Suprapubic skin (tissue), 4 donors: ENCODE measurements at places on chromosomes 3 and 15.

DNA sequence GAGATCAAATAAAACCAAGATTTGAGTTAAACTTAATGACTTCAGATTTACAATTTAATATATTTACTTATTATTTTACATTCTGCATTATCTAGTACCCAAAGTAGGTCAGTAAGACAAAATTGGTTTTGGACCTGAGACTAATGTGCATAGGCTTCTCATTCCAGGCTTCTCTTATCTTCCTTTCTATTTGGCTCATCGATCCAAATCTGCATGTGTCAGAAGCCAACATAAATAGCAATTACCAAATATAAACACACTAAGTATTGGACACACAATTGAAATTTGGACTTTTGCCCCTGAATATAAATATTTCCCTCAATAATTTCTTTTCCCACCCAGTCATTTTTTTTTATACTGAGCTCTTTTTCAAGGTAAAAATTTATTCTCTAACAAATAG lies 290.6 kb upstream of the ARHGEF26 start:
- DNase-seq = no peak

DNA sequence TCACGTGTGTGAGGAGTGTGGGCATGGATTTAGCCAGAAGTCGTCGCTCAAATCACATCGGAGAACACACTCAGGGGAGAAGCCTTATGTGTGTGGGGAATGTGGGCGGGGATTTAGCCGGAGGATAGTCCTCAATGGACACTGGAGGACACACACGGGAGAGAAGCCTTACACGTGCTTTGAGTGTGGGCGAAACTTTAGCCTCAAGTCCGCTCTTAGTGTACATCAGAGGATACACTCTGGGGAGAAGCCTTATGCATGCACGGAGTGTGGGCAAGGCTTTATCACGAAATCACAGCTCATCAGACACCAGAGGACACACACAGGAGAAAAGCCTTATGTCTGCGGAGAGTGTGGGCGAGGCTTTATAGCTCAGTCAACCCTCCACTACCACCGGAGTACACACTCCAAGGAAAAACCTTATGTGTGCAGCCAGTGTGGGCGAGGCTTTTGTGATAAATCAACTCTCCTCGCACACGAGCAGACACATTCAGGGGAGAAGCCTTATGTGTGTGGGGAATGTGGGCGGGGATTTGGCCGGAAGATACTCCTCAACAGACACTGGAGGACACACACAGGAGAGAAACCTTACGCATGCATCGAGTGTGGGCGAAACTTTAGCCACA lies 28.1 kb downstream of the ZNF589 start:
- no peak for DNase-seq

DNA sequence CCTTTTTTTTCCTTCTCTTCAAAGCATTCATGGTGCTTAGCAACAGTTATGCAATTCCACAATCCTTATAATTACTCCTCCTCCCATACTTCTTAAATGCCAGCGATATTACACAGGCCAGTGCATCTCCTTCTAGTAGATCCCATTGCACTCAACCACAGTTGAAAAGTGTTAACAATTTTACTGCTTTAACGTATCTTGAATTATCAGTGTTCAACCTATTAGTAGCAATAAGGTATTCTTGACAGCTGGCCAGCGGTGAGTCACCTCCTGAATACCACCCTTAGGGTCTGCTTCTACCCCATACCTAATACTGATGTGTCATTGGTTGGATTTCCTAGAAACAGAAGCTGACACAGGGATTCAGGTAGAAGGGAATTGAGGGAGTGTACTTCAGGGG lies 24.0 kb upstream of the TEX9 start:
- no peak for DNase-seq

- no peak for DNase-seq
These were observed 59.4 kb upstream of the ATP2C1 start for GRCh38 chr3:130834476-130834875.

DNA sequence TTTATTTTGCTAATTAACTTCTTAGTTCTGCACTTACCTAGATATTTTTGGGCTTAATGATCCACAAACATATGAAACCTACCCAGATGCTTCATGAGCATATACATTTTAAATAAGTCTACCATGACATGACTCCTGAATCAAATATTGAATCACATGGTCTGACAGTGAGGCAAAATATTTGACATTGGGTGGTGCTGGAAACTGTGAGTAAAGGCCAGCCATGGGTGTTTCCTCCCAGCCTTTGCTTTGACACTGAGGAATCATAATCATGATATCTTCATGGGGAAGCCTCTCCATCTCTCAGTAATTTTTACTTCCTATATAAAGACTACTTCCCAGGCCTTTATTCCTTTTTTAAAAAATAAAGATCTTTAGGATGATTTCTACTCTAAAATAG lies 22.8 kb upstream of the SSR3 start:
- no peak for DNase-seq

- no peak for DNase-seq
These were observed 21.4 kb downstream of the SECISBP2L start for GRCh38 chr15:49024840-49025239.

- no peak for DNase-seq
These were observed 15.4 kb downstream of the CDV3 start for GRCh38 chr3:133588784-133589465.

DNA sequence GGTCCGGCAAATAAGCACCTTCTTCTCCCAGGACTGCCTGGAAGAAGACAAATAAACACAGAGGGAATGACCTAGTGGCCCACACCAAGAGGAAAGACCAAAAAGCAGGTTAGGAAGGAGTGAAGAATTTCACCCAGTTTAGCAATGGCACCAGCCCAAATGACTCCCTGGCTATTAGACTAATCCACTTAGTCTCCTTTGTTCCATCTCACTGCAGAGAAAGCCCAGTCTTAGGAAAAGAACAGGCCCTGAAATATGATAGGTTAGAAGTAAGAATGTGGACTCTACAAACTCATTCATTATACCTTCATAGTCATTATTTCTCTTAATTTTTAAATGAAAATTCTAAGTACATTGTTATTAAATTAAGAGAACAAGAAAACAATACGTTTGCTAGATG lies 23.2 kb downstream of the SERPINI2 start:
- DNase-seq = no peak

- peak; percentile 82 for DNase-seq
These were observed at the start of gene DIS3L for GRCh38 chr15:66293419-66294156. TSS of gene DIS3L (plus strand) at chr15:66293568. CDS start at chr15:66293597, 29 bp downstream.

GRCh38 chr3:119831941-119832371 lies 50.1 kb downstream of the NR1I2 start:
- no peak for DNase-seq

DNA sequence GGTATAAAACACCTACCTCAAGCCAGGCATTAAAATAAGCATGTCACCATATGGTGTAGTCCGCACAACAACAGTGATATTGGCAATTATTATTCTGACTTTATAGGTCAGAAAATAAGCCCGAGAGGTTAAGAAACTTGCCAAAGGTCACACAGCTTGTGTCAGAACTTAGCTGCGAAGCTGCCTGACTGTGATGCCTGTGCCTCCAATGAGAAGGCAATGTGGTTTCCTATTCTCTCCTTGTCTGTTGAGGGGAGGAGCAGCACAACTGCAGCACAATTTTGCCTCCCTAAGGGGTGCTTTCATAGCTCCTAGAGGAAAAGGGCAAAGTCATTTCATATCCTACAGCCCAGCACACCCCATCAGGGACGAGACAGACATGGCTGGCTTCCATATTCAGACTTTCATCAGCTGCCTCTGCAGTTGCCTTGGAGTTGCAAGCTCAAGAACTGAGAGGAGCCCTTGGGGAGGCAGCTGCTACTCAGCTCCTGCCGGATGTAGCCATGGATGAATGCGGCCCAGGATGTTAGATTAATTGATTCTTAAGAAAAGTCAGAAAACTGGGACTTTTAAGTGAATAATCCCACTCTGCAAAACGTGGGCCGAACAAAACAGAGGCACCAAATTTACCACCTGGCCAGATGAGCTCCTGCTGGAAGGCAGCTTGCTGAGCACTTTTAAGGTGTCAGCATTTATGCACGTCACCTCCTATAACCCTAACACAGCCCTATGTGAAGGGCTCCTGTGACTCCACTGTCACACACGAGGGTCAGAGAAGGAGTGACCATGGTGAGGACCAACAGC lies 38.5 kb downstream of the MYO5C start:
- DNase-seq = no peak

DNA sequence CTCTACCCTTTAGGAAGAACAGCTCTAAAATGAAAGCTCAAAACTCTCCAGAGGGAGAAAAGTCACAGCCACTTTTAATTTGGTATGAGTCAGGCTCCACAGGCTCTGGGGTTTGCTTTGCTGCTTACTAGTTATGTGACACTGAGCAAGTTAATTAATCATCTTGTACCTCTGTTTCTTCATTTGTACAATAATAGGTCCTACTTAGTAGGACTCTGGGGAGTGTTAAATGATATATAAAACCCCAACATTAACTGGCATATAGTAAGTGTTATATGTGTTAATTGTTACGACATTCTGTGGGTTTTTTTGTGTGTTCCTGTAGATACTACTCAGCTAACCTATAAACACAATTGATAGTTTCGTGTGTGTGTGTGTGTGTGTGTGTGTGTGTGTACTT lies 6.6 kb downstream of the ACKR2 start:
- no peak for DNase-seq

DNA sequence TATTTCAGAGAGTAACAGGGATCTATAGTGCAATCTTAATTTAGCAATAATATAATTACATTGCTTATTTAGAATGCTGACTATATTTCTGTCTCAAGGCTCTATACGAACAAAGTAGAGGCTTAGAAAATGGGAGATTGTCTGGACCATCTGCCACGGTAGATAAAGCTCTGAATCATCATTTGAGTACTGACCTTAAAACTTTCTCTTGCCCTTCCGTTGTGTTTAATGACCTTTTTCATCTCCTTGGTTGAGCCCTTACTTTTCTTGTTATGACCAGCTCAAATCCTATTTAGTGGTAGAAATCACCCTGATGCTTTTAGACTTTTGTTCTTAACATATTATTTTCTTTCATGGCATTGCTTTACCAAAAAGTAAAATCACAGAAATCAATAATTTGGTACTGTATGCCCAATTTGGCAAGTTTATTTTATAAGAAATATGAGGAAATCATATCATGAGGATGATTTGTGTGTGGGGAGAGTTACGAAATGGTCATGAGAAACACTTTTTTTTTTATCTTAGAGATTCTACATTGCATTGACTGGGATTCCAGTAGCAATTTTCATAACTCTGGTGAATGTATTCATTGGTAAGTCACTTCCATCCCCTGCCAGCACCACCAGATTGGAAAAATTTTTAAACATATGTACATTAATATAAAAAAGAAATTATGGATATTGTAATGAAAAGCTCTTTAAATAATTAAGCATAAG lies 11.0 kb downstream of the NDUFB5 start:
- no peak for DNase-seq

DNA sequence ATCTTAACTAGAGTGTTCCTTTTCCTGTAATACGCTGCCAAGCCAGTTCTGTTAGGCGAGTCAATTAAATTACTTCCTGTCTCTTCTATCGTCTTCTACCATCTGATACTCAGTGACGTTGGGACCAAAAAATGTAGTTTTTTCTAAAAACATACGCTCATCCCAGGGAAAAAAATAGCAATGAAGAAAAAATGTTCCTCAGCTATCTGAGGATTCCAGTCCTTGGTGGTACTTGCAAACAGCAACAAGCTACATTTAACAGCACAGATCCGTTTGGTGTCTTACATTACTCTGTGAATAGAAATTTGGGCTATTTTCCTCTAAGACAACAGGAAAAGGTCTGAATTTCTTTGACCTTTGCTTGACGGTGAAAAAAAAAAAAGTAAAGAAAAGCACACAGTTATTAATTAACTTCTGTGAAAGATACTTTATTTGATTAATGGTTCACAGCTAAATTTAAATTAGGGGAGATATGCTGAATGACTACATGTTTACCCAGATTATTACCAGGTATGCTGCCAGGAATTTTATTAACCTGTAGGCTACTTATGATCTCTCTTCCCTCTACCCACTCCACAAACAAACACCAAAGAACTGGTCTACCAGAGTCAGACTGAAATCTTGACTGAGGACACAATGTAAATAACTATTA lies 254.4 kb upstream of the ZPLD1 start:
- no peak for DNase-seq

DNA sequence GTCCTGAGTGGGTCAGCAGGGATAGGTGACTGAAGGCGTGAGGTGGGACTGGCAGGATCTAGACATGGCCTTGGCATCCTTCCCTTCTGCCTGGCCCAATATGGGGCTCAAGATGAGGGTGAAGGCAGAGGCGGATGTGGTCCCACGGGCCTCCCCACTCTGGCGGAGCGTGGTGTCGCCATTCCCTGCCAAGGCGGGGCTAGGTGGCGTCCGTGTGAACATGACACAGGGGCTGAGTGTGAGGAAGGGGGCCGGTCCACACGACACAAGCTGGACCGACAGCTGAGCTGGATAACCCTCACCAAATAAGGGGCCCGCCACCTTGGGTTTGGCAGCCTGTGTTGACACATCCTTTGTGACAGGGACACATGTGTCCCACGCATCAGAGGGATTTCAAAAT lies 43.1 kb downstream of the ZNF710 start:
- no peak for DNase-seq

DNA sequence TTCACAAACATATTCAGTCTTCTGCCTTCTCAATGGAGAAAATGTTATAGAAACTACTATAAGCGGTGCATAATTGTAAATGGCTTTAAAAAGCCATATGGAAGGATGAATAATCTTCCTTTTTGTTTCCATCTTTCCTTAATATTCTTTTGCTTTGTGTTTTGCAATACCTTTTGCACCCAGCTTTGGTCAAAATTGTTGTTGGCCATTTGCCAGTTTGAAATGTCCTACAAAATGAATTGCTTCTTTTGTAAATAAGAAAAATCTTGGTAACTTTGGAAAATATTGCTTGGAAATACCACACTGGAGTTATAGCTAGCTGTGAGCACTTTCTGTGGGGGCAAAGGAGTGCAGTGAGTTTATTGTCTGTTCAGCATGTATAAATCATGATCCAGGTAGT lies 93.5 kb upstream of the NR2F2 start:
- no peak for DNase-seq

- no peak for DNase-seq
These were observed 49.2 kb downstream of the CYFIP1 start for GRCh38 chr15:22930782-22931484.

- DNase-seq = peak; percentile 21
These were observed 296.7 kb upstream of the LYSMD4 start for GRCh38 chr15:100029868-100030479.

DNA sequence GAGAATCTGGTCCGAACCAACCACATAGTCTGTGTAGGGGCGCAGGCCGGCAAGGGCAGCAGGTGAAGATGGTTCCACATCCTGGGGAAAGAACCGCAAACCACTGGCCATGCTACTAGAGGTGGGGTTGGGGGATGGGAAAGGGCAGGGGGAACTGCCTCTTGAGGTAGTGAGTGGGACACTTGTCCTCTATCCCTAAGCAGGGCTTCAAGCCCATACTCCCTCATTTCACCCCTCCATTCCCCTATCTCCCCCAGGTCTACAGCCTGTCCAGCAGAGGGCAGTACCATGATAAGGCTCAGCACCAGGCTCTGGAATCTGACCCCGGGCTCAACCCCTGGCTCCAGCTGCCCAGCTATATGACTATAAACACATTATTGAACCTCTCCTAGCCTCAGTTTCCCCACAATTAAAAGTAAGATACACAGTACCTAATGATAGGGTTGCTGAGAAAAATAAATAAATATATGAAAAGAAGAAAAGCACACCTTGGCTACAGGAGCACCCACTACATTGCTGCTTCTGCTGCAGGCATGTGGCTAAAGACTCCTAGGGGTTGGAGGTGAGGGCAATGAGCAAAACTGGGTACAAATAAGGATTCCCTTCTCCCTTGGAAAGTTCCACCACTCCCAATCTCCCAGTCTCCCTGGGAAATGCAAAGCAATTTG lies 6.3 kb downstream of the GORASP1 start:
- DNase-seq = no peak
